Ascending aorta (tissue), 2 donors: ENCODE measurements at places on chromosomes 2 and 18. TPM values are rescaled to one million over a fixed set of nuclear protein-coding genes. Genes with fewer than 3 reads are reported as not detected.

SPEG gene
- total RNA-seq = 390 TPM

ACVR1C gene
- total RNA-seq = not detected

KLHL14 gene
- total RNA-seq = not detected

RNF125 gene
- total RNA-seq = 8.6 TPM

CRYGD gene
- not detected for total RNA-seq

ADAM23 gene
- total RNA-seq = 2.3 TPM

CREG2 gene
- not detected for total RNA-seq

GPR45 gene
- not detected for total RNA-seq

NMS gene
- not detected for total RNA-seq

DCDC2C gene
- total RNA-seq = 2.4 TPM

NOSTRIN gene
- 7.8 TPM for total RNA-seq

NT5C1B gene
- total RNA-seq = not detected

FIGN gene
- 4.3 TPM for total RNA-seq

GBX2 gene
- not detected for total RNA-seq

MAL gene
- not detected for total RNA-seq

PDE6D gene
- 34.1 TPM for total RNA-seq

DOK6 gene
- not detected for total RNA-seq

CCDC102B gene
- 3.3 TPM for total RNA-seq

RBBP8 gene
- total RNA-seq = 1.9 TPM

FAM228A gene
- total RNA-seq = not detected

LINC00305 gene
- total RNA-seq = not detected

MDH1B gene
- not detected for total RNA-seq

ATP8B1 gene
- total RNA-seq = 30.9 TPM

ABCG8 gene
- not detected for total RNA-seq

ZNF2 gene
- total RNA-seq = 0.75 TPM

TGOLN2 gene
- 111 TPM for total RNA-seq

CD8A gene
- total RNA-seq = 17.7 TPM

NLRC4 gene
- total RNA-seq = 2.3 TPM

DRC1 gene
- not detected for total RNA-seq

MC5R gene
- not detected for total RNA-seq
